Pancreas (tissue), 10 donors: ENCODE measurements at places on chromosomes 4 and X. TPM values are rescaled to one million over a fixed set of nuclear protein-coding genes. Genes with fewer than 3 reads are reported as not detected.

- H3K36me3 ChIP-seq: no peaks in the 10 kb centered on the region
- H3K4me3 ChIP-seq: no peak overlapping the region
- H3K4me1 ChIP-seq: no peaks in the 10 kb centered on the region
- DNase-seq: no peak
Measured at GRCh38 chr4:177484613-177485021, 42.4 kb upstream of the AGA start.

- H3K36me3 ChIP-seq: no peaks in the 10 kb centered on the region
- H3K4me3 ChIP-seq: no peak overlapping the region
- no peak for DNase-seq
- no peaks in the 10 kb centered on the region for H3K27me3 ChIP-seq
- H3K4me1 ChIP-seq: no peaks in the 10 kb centered on the region
- no peak overlapping the region for H3K27ac ChIP-seq
Measured at GRCh38 chrX:106437407-106437806, 174.4 kb upstream of the RADX start.

DNA sequence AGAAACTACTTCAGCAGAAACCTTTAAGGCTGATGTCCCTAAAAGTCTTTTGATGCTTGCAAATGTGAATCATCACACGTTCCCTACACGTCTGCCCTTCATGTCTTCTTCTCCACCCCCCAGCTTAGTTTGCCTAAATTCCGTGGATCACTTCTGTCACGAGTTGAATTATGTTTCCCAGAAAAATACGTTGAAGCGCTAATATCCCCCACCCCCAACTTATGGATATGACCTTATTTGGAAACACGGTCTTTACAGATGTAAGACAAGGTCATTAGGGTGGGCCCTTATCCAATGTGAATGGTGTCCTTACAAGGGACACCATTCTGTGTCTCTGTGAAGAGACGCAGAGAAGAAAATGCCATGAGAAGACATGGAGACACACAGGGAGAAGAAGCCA is 2.1 kb upstream of the ZNF518B start:
- H3K4me1 ChIP-seq: no peaks in the 10 kb centered on the region
- H3K4me3 ChIP-seq: no peak overlapping the region
- peaks cover 10% of the 10 kb centered on the region for H3K27me3 ChIP-seq
- no peaks in the 10 kb centered on the region for H3K36me3 ChIP-seq

GRCh38 chr4:41747230-41748055 is 1.1 kb downstream of the PHOX2B start:
- H3K27me3 ChIP-seq: no peaks in the 10 kb centered on the region
- H3K4me1 ChIP-seq: no peaks in the 10 kb centered on the region
- no peak overlapping the region for H3K4me3 ChIP-seq
- no peak for DNase-seq
- no peaks in the 10 kb centered on the region for H3K36me3 ChIP-seq
- H3K27ac ChIP-seq: no peak overlapping the region

The KLF8 gene
- total RNA-seq: 1.3 TPM

The WAS gene
- 2.9 TPM for total RNA-seq

The UGT2A3 gene
- 16.6 TPM for total RNA-seq

The RIPPLY1 gene
- not detected for total RNA-seq
